PC-3 (cell line): ENCODE measurements at places on chromosomes 2 and 18. TPM values are rescaled to one million over a fixed set of nuclear protein-coding genes. Genes with fewer than 3 reads are reported as not detected.

IL36G gene
- 0.62 TPM in 1 of 2 replicates, not detected in the other for total RNA-seq

PLCL1 gene
- total RNA-seq = not detected in 2 replicates

RNF149 gene
- total RNA-seq = 47.3 and 68.0 TPM in 2 replicates

ADD2 gene
- 4.4 and 16.0 TPM in 2 replicates for total RNA-seq

HS6ST1 gene
- 21.5 and 25.6 TPM in 2 replicates for total RNA-seq

AQP4 gene
- not detected in 2 replicates for total RNA-seq

CRACDL gene
- total RNA-seq = 0.40 TPM in 1 of 2 replicates, not detected in the other

IL1B gene
- total RNA-seq = 48.4 and 67.5 TPM in 2 replicates

SERPINB13 gene
- total RNA-seq = not detected in 2 replicates

SRD5A2 gene
- 0.07 TPM in 1 of 2 replicates, not detected in the other for total RNA-seq

CNTNAP5 gene
- total RNA-seq = not detected in 2 replicates

SERPINB10 gene
- total RNA-seq = 0.69 TPM in 1 of 2 replicates, not detected in the other

CPLX4 gene
- total RNA-seq = not detected in 2 replicates
